ENCODE measurements at places on chromosomes 7 and 10.

- DNase-seq = no peak
Measured at GRCh38 chr10:109205929-109206585, 717.3 kb downstream of the XPNPEP1 start.

GRCh38 chr7:117562759-117563158 is 82.9 kb downstream of the CFTR start:
- no peak for DNase-seq

GRCh38 chr7:77453531-77453930 is 37.4 kb upstream of the GSAP start:
- no peak for DNase-seq

DNA sequence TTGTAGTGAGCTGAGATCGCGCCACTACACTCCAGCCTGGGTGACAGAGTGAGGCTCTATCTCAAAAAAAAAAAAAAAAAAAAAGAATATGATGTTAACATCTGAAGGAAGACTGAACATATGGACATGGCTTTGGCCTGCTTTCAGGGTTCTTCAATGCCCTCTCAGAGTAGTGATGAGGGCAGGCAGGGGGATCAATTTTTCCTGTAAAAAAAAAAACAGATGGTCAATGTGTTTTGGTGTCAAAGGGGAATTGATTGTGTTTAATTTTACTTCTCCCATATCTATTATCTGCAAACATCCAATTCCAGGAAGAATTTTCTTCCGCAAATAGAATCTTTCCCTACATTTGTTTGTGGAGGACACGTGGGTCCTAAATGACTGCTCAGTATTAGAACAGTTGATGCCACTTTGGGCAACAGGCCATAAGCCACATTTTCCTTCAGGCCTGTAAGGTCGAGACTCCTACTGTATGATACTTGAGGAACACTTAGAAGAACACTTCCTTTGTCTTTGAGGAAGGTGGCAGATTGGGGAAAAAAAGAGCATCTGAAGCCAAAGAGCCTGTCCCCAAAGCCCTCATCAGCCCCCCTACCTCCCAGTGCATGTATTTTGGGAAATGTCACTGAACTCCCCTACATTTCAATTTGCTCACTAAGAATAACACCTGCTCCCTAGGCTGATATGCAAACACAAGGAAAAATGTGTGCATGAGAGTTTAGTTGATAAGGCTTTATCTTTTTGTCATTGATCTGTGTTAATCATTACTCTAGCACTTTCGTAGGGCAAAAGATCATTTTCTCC is 28.3 kb downstream of the MGAM2 start:
- DNase-seq = no peak

GRCh38 chr7:105799006-105799405 is 77.4 kb downstream of the ATXN7L1 start:
- DNase-seq = no peak

- no peak for DNase-seq
Measured at GRCh38 chr7:40220421-40220911, 85.7 kb downstream of the SUGCT start.

DNA sequence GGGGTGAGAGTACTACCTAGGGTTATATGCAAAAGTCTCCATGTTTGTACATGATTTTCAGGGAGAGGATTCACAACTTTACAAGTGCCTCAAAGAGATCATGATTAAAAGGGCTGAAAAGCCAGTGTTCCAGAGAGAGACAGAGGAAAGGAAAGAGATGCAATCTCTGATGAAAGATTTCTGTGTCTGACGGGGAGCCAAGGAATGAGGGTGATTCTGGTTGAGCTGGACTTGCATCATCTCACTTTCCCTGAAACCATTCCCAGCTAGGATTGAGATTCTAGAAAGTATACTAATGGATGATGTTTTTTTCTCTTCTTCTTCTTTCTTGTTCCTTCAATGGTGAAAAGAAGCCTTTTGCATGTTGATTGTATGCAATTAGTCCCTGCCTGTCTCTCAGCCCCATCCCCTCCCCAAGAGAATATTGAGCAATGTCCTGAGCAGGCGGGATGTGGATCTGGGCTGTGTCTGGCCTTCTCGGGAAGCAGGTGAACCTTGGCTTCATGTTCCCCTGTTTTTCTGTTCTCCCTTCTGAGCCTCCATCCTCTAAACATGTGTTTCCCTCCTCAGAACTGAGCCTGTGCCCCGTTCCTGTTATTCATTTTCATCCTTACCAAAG is 186.1 kb downstream of the ZNF365 start:
- no peak for DNase-seq

DNA sequence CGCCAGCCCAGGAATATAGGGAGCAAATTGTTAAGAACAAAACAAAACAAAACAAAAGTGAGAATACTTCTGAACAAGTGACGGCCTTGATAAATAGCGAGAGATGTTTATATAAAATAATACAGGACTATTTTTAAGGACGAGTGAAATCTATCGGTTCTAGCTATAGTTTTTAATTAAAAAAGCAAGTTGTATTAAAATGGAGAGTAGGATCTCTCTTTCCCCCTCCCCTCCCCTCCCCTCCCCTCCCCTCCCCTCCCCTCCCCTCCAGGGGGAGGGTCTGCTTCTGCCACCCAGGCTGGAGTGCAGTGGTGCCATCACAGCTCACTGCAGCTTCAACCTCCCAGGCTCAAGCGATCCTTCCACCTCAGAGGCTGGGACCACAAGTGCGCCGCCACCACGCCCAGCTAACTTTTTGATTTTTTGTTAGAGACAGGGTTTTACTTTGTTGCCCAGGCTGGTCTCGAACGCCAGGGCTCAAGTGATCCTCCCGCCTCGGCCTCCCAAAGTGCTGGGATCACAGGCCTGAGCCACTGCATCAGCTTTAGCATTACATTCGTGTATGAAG is 440 bp upstream of the TCAF1 start:
- DNase-seq = no peak

- DNase-seq = no peak
Measured at GRCh38 chr7:30548845-30549244, 44.2 kb upstream of the GGCT start.

GRCh38 chr7:77353407-77353721 is 62.8 kb downstream of the GSAP start:
- no peak for DNase-seq

DNA sequence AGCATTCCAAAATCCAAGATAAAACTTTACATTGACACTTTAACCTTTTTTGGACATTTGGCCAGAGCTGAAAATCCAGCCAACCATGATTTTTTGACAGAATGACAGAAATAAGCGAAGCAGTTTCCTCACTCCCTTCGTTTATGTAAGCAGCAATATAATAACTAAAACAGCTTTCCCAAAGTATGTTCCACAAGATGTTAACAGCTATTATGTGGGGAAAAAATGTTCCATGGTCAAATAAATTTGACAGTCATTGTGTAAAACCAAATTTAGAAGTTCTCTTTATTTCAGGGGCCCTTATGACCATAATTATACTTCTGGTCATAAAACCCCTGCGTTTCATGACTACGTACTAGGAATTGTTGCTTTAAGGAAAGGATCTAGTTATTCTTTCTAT is 416.5 kb downstream of the MAGI2 start:
- no peak for DNase-seq

DNA sequence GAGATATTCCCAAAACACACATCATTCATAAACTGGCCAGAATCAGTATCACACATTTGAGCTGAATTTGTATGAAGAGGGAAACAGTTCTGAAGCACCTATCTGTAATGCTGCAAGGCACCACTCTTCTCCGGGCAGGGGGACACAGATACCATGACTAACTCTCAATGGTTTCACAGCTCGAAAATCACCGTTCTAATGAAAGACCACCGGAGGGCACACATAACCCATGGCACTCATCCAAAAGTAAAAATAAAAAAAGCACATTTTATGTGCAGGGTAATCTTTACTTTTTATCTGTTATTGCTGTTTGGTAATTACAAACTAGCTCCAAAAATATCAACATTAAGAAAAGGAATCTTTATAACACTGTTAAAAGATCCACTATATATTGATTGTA is 137.5 kb downstream of the PARD3 start:
- DNase-seq = no peak

DNA sequence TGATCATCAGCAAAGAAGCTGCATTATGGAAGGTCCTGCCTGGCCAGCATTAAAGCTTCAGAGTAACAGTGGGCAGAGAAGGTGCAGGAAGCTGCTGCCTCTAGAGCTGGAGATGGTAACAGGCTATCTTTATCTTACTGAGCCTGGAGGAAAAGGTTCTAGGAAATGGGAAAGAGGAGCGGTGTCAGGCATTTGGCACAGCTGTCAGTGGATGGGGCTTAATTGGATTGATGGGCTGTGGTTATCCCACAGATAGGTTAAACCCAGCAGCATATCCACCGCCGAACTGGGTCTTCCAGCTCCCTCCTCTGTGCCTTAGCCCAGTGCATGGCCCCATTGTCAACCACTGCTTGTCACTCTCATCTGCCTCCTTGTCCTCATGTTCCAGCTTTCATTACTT is 127.6 kb downstream of the CCNY start:
- DNase-seq = no peak
